ENCODE measurements at places on chromosomes 4 and X.

DNA sequence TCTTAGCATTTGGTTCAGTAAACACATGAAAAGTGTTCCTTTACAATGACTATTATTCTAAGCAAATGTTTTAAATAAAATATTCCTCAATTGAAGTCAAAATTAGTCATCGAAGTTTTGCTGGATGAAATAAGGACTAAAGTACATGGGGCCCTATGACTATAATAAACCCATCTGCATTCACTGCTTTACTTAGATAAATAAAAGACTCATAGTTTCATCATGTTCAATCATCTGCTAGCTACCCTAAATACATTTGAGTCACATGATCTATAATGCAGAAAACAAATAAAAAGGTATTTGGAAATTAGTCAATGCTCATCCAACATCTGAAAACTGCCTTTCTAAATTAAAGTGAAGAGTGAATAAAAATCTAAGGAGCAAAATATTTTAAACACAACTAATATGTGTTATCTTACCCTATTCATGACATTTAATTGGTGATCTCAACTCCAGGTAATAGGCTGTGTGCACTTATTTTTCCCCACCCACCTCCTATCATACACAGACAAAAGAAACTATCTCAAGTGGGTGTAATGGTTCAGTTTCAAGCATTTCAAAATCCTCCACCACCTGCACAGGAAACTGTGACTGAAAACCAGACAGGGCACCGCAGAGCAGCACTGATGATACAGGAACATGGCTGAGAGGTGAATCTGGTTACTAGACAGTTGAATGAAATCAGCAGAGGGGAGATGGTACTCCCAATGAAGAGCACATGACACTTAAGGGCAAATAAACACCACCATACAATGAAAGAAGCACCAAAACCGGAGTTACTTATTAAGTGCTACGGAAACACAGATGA is 78.6 kb downstream of the CAMK2D start:
- no peak for DNase-seq

DNA sequence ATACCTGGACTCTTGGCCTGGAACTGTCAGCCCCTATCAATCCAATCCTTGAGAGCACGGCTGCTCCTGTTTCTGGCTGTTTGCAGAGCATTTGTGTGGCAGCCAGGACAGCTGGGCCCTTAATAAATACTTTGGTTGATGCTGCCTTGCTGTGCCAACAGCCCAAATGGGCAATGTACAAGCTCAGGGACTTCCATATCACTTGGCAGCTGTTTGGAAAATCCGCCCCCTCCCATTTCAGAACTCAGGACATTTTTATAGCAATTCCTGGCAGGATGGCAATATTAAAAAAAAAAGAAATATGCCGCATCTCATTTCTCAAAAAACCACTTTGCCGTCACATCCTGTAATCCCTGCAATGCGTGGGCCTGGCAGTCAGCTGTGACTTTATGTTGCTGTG is 218.9 kb downstream of the HS3ST1 start:
- no peak for DNase-seq

DNA sequence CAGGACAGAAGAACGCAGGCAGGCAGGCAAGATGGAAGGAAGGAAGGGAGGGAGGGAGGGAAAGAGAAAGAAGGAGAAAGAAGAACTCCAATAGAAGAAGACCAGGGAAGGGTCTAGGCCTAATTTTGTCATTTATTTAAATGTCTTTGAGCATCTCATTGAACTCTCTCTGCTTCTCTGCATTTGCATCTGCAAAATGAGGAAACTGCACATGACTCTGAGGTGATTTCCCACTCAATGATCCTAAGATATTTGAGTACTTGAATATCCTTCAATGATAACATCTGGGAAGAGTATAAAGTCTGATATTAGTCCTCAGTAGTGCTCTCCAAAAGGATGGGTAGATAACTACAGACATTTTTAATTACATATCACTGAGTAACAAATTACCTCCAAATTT is 33.1 kb upstream of the RBPJ start:
- DNase-seq = no peak

DNA sequence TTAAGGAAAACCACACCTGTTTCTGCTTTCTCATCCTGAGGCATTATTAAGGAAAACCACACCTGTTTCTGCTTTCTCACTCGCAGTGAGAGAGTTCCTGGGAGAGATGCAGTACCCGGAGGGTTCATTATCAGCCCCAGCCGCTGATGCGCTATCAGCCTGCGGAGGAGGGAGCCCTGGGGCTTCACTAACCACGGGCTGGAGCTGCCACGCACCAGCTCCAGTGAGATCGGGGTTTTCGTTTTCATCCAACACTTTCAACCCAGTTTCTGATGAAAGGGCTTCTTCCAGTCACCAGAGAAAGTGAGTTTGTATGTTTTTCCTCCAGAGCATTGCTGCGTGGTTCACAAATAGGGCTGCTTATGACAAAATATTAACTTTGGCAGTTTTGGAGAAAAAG is 93.2 kb upstream of the PRKX start:
- DNase-seq = no peak

GRCh38 chr4:8524595-8525382 is 55.4 kb upstream of the GPR78 start:
- no peak for DNase-seq

DNA sequence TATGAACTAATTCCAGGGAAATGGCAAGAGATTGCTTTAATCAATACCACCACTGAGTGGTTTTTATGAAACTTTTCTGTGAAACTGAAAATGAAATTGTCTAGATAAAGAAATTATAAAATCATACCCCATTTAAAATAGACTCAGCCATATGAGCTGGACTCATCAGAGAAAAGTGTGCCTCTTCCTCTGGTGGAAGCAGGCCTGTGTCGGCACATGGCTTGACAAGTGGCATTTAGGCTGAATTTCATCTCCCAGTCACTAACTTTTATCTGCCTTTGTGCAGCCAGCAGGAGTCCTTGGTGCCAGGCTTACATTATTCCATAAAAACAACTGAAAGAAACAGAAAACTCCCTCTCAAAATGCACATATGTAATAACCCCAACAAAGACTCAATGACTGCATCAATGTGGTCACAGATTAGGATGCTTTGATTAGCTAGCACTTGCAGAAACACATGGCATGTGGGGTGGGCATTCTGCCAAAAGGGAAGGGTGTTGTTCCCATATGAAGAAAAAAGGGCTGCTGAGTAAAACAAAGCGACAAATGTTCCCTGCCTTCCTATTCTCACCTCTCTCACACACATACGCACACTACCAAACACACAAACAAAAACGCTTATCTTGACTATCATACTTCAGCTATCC is 232.3 kb downstream of the PABPC4L start:
- peak; percentile 12 for DNase-seq

- no peak for DNase-seq
These were observed 23.9 kb upstream of the MAGEA11 start for GRCh38 chrX:149687991-149688390.

GRCh38 chr4:70505151-70505748 is 13.1 kb upstream of the AMTN start:
- DNase-seq = peak; percentile 46

DNA sequence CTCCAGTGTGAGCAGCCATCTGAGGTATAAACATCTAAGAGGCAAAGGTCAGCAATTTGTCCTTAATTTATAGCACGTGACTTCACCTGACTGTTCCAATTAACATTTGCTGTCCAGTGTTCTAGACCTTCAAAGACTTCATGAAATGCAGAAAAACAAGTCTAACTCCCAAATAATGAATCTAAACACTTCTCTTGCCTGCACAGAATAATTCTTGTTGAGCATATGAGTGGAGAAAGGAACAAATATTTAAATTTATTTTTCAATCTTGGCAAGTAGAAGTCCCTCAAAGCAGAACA is 12.0 kb downstream of the RFC1 start:
- DNase-seq = no peak

DNA sequence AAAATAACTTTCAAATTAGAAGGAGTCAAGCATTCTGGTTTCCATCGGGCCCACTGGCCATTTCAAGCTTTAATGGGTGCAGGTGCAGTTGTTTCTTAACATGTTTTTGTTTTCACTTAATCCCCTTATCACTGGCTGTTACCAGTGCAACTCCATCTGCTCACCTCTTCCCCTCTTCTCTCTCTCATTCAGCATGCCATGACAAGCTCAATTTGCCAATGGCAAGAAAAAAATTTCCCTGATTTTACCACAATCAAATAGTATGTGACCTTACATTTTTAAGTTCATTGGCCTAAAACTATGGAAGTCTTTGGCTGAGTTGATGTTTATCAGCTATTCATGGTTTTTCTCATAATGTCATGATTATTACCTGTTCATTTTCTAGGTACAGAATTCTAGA is 299.1 kb upstream of the BMP3 start:
- DNase-seq = no peak

- DNase-seq = no peak
These were observed 37.4 kb downstream of the OCRL start for GRCh38 chrX:129577473-129577872.

- DNase-seq = no peak
These were observed 130.0 kb downstream of the HMX1 start for GRCh38 chr4:8741513-8742226.

DNA sequence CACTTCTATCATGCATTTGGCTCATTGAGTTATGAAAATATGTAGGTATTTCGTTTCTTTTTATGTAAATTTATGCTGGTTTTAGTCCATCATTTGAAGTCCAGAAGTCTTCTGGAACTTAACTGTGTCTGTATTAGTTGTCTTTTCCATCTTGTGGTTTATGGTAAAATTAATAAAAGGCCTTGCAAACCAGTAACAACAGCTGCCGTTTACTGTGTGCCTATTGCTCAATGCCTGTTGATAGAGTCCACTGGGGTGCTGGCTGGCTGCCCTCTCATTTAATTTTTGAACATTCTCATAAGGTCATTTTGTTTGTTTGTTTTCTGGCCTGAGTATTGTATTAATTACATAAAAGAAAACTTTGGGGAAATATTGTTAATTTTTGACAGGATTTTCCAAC is 98.0 kb downstream of the NAA11 start:
- DNase-seq = no peak

DNA sequence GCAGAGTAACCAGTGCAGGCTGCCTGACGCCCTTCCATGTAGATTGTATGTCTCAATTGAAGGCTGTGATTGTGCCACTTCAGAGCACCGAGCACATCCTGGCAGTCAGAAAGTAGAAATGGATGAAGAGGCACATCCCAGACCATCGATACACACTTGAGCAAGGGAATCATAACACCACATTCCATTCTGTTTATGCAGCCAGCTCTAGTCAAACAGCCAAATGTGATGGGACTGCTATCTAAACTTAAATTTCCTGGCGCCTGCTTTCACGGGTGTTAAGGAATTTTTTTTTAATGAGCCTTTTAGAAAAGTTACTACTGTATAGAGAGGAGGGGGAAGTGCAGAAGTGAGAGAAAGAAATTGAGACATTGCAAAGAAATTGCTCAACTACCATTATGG is 84.4 kb downstream of the PPARGC1A start:
- DNase-seq = no peak

DNA sequence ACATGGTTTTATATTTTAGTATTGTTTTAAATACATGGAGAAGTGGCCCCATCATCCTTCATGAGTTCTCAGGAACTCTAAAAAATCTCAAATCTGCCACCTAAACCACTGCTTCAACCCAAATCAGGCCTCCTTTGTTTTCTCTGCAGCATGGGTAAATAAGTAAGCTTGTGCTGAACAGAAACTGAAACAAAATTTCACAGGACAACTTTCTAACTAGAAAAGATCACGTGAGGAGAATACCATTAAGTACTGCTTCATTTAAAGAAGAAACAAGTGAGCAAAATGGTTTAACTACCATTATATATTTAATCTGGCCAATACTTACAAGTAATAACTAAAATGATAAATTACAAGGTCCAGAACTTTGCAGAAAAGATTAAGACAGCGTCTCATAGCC is 2.5 kb downstream of the ARAP2 start:
- DNase-seq = no peak

DNA sequence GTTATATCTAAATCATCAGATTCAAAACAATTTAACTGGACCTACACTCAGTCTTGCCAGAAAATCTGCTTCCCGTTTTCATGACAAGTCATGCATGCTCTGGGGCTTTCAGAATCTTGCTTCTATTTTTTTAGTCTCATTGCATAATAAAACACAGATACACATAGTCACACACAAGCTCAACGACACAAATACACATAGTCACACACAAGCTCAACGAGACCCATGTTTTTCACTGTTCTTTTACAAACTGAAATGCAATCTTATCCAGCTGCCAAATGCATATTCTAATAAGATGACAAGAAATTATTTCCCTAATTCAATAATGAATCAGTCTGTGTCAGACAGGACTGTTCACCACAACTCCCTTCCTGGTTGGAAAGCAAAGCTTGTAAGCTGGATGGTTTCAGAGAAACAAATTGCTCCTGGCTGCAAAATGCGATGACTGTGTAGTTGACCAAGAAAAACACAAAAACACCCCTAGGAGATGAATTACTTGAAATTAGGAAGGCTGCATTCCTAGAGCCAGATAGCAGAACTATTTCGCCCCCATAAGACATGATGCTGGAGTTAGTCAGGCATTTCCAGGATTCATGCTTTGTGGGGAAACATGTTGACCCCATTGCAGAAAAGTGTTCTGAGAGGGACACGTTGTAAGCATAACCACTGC is 208.7 kb downstream of the CHIC2 start:
- DNase-seq = peak; percentile 67

GRCh38 chr4:185437809-185438208 is 12.0 kb upstream of the UFSP2 start:
- no peak for DNase-seq

GRCh38 chrX:109830704-109831206 is 97.7 kb upstream of the ACSL4 start:
- DNase-seq = no peak

GRCh38 chr4:13627178-13627605 is 333 bp downstream of the BOD1L1 start:
- peak; percentile 48 for DNase-seq

DNA sequence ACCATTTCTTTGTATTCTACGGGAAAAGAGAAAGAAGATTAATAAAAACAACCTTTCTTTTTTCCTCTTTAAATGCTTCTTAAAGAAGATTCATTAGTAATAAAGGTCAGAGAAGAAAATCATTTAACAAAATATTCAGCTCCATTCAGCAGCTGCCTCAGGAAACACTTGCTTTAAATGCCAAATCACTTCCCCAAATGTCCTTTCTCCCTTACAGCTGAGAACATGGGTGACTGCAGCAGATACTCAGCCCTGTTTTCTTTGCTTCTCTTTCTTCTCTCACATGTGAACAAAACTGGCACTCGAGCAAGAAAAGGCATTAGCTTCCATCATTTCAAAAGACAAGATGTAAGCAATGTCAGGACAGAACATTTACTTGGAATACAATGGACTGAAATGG is 120.2 kb downstream of the INPP4B start:
- DNase-seq = no peak

DNA sequence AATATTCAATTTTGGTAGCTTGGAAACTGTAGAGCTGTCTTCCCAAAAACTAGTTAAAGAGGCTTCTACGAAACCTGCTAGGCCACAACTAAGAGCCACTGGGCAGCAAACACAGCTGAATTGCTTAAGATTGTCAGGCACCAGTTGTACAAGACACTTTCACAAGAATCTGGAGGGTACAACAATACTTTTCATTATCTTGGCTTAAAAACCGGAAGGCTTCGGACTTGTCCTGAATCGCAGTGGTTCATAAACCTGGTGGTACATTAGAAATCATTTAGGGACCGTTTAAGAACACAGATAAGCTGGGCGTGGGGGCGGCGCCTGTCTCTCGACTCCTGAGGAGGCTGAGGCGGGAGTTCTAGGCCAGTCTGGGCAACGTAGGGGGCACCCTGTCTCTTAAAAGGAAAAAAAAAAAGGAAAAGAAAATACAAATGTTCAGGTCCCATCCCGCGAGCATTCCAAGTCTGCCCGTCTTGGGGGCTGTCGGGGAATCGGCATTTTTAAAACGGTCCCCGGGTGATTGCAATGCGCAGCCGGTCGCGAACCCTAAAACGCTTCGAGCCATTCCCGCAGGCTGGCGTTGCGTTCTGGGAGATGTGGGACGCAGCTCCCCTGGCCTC is 763 bp downstream of the PYURF start:
- peak; percentile 24 for DNase-seq

Measured in left lung (tissue), 14 donors.